ENCODE measurements at places on chromosomes 13 and 19.
A peak's percentile ranks its signal among the peaks of the same experiment; 100 is the strongest.

GRCh38 chr19:45008552-45008951, 7.3 kb downstream of the RELB start:
- DNase-seq, result no peak

DNA sequence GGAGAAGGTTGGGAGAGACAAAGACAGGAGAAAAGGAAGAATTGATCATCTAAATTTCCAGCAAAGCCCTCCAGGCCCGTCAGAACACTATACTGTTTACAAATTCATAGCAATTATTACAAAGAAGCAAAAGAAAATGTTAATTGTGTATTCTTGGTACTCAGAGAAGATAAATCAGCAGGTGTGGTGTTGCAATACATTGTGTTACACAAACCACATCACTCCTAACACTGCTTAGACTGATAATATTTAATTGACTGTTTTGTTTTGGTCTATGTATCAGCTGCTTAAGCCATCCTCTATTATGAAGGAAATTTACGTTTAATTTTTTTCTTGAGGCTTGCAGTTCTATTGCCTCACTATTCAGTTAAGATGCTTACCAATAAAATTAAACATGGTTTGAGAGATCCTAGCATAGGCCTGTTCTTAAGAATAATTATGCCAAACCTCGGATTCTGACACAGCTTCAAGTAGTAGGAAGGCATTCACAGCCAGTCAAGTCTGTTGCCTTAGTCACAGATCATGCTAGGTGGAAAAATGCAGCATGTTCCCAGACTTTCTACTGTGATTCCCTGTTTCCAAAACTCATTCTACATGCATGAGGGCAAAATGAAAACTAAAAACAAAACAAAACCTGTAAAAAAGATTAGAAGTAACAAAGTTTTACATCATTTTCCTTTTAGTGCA, 129.2 kb downstream of the TBC1D4 start:
- DNase-seq, result no peak

DNA sequence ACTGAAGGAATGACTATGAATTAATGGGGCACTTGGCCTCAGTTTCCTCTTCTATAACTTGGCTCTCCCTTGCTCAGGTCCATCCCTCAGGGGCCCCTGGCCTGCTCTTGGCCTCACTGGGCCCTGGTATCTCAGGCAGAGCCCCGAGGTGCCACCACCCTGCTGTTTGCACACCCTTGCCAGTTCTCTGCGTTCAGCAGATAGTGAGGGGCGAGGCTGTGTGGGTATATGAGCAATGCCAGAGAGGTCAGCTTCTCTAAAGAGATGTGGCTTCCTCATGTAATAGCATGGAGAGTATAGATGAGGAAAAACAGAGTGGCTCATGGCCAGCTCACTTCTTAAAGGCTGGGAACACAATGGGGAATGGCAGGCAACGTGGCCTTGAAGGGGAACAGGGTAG, 76.1 kb downstream of the CYSLTR2 start:
- no peak for DNase-seq

- no peak for DNase-seq
These were observed 11.2 kb downstream of the VASP start for GRCh38 chr19:45518469-45518826.

DNA sequence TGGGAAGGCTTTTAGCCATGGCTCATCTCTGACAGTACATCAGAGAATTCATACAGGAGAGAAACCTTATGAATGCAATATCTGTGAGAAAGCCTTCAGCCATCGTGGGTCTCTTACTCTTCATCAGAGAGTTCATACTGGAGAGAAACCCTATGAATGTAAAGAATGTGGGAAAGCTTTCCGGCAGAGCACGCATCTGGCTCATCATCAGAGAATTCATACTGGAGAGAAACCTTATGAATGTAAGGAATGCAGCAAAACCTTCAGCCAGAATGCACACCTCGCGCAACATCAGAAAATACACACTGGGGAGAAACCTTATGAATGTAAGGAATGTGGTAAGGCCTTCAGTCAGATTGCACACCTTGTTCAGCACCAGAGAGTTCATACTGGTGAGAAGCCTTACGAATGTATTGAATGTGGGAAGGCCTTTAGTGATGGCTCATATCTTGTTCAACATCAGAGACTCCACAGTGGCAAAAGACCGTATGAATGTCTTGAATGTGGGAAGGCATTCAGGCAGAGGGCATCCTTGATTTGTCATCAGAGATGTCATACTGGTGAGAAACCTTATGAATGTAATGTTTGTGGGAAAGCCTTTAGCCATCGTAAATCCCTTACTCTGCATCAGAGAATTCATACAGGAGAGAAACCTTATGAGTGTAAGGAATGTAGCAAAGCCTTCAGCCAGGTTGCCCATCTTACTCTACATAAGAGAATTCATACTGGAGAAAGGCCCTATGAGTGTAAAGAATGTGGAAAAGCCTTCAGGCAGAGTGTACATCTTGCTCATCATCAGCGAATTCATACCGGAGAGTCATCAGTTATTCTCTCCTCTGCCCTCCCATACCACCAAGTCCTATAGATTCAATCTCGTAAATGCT, 10.7 kb downstream of the ZNF470 start:
- no peak for DNase-seq

GRCh38 chr13:110278859-110279258, 28.1 kb downstream of the COL4A1 start:
- DNase-seq, result no peak

GRCh38 chr13:110590577-110590976, 24.8 kb upstream of the NAXD start:
- DNase-seq, result no peak

DNA sequence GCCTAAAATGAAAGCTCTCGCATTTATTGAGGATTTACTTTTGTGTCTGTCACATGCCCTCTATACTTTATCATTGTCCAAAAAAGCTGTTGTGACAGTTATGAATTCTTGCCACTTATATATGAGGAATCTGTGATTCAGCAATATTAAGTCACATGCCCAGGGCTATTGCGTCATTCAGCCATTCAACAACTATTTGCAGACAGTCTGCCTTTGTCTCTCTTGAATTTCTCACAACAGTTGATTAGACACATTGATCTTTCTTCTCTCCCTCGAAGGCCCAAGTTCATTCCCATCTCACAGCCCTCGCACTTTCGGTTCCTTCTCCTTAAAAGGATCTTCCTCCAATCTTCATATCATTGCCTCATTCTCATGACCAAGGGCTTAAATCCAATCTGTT, 342.6 kb downstream of the MZT1 start:
- no peak for DNase-seq

DNA sequence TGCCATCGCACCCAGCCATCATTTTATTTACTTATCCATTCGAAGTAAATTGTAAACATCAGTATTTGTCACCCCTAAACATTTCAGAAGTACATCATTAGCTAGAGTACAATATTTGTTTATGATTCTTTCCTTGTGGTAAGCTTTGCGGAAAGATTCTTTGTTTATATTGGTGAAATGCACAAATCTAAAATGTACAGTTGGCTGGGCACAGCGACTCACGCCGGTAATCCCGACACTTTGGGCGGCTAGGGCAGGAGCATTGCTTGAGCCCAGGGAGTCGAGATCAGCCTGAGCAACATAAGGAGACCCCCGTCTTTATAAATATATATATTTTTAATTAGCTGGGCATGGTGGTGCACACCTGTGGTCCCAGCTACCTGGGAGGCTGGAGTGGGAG, 10.1 kb downstream of the LGALS7B start:
- DNase-seq, result no peak

DNA sequence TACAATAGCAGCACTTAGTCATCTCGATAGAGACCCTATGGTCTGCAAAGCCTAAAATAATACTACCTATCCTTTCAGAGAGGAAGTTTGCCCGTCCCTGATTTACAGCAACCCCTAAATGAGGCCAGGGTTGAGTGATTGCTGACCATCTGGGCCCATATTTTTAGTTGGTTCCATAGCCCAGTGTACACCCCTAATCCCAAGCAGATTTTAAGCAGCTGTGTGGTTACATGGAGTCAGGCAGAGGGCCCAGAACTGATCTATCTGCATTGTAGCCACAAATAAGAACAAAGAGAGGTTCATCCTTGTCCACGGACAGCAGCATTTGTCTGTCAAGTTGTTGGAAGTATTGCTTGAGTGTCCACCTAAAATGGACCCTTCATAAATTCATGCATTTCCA, 148.2 kb downstream of the DCT start:
- no peak for DNase-seq

DNA sequence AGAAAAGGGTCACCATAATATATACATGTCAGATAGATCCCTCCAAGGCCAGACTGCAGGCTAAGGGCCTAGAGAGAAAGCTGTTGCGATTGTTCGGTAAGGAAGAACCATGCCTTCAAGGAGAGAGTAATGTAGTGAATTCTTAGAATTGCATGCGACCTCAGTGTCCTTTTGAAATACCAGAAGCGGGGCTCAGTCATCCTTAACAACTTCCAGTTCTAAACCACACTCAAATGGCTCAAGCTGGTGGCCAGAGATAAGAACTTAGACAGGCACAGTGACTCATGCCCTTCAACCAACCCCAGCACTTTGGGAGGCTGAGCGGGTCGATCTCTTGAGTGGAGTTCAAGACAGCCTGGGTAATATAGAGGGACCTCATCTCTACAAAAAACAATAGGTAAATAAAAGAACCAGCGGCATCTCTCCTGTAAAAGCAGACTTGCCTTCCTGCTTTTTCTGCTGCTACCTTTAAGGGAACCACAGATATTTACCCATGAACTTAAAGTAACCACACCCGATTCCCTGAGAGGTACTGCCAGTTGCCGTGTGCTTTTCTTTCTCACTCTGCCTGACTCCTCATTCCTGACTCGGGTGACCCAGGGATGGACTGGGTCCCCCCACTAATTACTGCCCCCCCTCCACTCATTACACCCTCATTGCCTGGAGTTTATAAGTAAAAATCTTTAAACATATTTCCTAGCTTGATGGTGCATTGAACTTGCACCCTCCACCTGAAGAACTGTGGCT, 15.4 kb upstream of the SIGLEC6 start:
- no peak for DNase-seq

- DNase-seq, result no peak
These were observed 230.7 kb downstream of the NALCN start for GRCh38 chr13:101185606-101186005.

DNA sequence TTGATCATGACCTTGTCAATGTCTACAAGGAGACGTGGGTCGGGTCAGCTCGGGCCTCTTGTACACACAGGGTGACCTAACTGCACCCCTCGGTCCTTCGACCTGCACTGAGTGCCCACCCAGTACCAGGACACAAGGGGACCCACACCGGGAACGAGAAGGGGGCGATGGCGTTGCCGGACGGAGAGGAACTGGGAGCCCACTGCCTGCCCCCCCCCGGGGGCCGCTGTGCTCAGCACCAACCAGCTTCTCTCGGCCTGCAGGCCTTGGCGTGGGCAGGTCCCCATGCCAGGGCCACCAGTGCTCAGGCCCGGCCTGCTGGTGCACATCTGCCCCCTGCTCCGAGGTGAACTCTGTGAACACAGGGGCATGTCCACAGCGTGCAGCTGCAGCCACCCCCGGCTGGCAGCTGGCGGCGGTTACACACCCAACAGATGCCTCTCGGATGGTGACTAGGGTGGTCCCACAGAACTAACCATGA, 14.1 kb downstream of the CFD start:
- DNase-seq, result no peak

- no peak for DNase-seq
These were observed 20.5 kb downstream of the DZIP1 start for GRCh38 chr13:95624020-95624419.

- DNase-seq, result no peak
These were observed 1.1 kb downstream of the MBD3 start for GRCh38 chr19:1591421-1592023.

GRCh38 chr13:105084931-105085330, 1450.5 kb downstream of the EFNB2 start:
- DNase-seq, result no peak

DNA sequence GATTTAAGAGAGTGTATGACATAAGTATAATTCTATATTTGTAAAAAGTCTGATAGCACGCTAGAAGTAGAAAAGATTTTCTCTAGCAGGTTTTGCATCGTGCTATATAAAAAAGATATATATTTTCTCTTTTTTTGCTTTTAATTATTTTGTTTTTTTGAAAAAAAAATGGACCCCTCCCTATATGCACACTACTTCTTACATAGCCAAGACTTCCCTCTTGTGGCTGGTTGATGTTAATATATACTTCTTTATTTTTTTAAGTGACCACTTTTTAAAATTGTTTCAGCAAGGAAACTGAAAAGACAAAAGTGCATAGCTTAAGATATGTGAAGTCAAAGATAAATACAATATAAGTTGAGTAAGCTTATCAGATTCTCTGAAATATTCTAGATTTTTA, 1202.8 kb downstream of the DIAPH3 start:
- no peak for DNase-seq

GRCh38 chr13:50613356-50613831, 230.1 kb downstream of the DLEU7 start:
- DNase-seq, result no peak

- peak; percentile 15 for DNase-seq
These were observed 2.2 kb downstream of the TJP3 start for GRCh38 chr19:3710265-3710812.

DNA sequence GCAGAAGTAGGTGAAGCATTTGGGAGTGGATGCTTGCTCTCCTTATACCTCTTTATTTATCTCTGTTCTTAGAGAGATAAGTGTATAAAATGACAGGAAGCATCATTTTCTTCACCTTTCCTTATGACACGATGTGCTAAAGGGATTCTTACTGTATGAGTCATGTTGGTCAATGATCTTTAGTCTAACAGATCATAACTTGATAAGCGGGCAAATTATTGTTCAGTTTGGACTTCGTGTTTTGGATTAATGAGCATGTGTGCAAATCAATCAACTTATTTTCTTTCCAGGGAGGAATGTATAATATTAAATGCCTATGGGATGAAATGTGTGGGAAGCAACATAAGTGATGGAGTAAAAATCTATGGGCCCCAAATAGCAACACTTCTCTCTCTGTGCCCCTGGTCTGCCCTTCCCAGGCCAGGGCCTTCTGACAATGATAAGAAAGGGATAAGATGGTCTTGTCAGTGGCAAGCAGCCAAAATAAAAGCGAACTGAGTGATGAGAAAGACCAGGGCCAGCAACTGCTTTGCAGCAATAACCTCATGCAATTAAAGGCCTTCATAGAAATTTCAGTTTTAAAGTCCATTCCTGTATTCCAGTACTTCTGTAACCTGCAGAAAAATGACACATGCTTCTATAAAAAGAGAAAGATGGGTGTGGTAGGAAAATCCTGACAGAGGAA, 61.4 kb downstream of the SLC10A2 start:
- no peak for DNase-seq

- no peak for DNase-seq
These were observed 40.7 kb upstream of the DOCK9 start for GRCh38 chr13:99018418-99019180.

DNA sequence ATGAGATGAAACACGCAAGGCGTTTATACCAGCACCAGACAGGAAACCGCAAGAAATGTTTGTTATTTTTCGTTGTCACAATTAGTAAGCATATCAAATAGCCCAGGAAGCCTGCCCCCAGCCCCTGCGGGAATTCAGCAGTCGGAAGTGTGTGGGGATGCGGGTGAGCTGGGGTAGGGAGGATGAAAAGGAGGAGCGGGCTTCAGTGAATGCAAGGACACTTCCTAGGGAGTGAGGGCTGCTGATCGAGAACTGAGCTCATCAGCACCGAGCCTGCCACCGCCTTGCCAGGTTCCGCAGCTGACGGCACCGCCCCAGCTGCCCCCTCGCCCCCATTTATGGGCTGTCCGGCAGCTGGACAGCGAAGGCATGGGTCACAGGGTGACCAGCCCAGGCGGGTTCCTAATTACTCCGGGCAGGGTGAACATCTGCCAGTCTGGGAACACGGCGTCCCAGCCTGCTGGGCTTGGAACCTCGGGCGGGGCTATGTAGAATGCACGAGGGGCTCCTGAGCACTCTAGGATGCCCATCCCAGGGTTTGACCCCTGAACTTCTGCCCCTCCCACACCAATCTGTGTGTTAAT, 1.6 kb upstream of the BEST2 start:
- DNase-seq, result no peak

Data from hippocampal formation (tissue), 2 donors.